Kidney tubule cell (primary cell): ENCODE measurements at places on chromosomes 1 and 21.

DNA sequence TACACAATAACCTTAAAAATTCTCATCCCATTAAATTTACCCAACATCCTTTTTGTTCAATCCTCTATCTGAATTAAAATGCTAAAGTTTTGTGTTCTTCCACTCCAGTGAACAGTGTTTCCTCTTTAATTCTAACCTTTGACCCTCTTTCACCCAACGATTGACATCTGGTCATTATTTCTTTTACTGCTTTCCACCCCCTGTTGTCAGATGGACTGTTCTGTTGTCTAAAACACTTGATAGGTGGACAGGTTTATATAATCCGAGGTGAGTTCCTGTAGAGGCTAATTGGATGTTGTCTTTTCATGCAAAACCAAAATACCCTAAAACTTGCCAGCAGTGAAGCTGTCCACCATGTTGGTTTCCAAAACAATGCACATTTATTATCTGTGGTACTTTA is 73.4 kb upstream of the SERTAD4 start:
- DNase-seq: no peak

GRCh38 chr1:235127203-235127602 is 1.4 kb downstream of the TOMM20 start:
- DNase-seq: no peak

GRCh38 chr1:156295391-156295947 is at the start of gene GLMP:
TSS of gene GLMP (minus strand) at chr1:156295679. CDS start at chr1:156295645, 34 bp downstream.
- peak; percentile 57 for DNase-seq

- DNase-seq: no peak
Observed at GRCh38 chr1:37325010-37325409, 149.4 kb upstream of the ZC3H12A start.

GRCh38 chr1:53260631-53261247 is 22.4 kb upstream of the MAGOH start:
- no peak for DNase-seq

GRCh38 chr21:38985568-38986378 is 180.0 kb downstream of the ETS2 start:
- no peak for DNase-seq

- peak; percentile 47 for DNase-seq
Observed at GRCh38 chr1:55478742-55479141, 263.6 kb upstream of the USP24 start.

DNA sequence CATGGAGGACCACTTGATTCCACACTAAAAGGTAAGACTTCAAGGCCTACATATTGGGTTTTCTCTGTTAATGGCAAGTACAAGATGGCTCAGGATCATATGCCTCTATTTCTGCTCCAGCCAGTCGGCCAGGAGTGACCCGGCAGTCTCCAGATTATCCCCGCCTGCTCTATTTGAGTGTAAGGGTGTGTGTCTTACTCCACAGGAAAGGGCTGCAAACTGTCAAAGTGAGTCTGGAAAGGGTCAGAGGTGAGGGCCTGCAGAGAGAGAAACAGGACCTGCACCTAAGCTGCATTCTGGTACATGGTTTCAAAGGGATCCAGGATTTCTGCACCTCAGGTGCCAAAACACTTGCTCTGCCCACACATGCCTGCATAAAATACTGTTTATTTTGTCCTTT is 9.2 kb downstream of the ZNF692 start:
- DNase-seq: no peak

GRCh38 chr1:58437623-58438022 is 108.9 kb downstream of the OMA1 start:
- no peak for DNase-seq

DNA sequence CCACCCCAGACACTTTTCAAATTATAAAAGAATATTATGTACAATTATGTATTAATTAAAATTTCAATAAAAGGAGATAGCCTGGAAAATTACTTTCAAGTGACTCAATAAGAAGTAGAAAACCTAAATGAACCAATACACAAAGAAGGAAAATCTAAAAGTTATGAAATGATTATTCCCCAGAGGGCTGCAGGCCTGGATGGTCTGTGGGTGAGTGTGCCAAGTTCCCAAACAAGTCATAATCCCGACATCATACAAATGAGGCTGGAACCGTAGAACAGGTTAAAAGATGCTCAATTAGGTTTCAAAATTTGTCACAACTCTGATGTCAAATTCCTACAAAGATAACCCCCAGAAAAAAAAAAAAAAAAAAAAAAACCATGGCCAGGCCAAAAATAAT is 12.7 kb downstream of the SPATC1L start:
- no peak for DNase-seq

GRCh38 chr1:6660415-6661049 is 35.9 kb downstream of the THAP3 start:
- peak; percentile 63 for DNase-seq

- DNase-seq: peak; percentile 28
Observed at GRCh38 chr1:206651958-206652890, 16.9 kb downstream of the DYRK3 start.

DNA sequence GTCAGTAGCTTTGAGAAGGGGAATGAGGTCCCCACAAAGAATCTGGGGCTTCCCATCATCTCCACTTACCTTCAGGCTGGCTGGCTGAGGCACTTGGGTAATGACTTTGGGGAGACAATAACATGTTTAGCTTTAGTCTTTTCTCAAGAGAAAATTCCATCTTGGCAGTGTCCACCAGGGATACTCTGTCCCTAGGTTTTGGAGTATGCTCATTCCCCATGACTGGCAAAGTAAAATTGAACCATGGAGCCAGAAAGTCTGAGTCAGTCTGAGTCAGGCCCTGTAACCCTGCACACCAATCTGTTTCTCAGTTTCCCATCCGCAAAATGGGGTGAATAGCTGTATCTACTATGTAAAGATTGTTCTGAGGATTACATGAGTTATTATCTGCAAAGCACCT is 28.2 kb downstream of the RUNX1 start:
- peak; percentile 67 for DNase-seq

DNA sequence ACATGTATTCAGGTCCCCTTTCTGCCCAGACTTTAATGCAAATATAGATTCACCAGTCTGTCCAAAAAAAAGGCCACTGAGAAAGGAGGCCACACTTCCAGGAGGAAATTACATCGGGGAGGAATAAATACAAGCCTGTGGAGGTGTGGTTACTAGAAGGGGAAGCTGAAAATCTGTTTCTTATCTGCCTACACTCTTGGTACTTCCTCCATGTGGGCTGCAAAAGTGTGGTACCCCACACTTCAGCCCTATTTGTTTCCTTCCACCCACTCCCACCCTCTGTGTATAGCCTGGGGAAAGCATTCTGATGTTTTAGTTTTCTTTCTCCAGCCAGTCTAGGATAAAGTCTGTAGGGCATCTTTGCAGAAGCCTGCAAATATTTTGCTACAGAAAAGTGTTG is 38.4 kb downstream of the UTP25 start:
- no peak for DNase-seq

DNA sequence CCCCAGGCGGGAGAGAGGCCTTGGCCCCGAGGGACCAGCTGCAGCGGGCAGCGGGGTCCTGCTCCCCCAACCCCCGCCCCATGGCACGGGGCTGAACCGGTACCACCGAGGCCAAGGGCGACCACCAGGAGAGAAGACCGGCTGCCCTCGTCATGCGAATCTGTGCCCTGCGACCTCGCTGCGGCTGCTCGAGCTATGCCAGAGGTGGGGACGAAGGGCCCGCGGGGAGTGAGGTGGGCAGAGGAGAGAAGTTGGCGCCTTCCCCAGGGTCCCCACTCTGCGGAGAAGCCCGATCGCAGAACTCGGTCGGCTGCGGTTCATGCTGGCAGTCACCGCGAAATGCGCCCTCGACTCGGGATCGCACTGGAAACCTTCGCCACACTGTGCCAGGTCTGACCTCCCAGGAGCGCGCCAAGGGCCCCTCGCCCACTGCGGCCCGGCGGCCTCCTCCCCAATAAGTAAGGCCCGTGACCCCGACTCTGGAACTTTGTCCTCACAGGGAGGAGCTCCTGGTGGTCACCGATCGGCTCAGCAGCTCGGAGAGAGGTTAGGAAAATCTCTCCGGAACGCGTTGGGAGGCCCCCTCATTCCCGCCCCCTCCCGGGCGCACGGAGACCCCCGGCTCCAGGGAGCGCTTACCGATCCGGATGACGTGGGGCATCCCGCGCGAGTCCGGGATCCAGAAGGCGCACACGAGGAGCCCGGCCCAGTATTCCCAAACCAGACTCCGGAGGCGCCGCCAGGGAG is 787 bp downstream of the GRIK3 start:
- no peak for DNase-seq

GRCh38 chr1:3186526-3186921 is 117.5 kb downstream of the PRDM16 start:
- peak; percentile 70 for DNase-seq

DNA sequence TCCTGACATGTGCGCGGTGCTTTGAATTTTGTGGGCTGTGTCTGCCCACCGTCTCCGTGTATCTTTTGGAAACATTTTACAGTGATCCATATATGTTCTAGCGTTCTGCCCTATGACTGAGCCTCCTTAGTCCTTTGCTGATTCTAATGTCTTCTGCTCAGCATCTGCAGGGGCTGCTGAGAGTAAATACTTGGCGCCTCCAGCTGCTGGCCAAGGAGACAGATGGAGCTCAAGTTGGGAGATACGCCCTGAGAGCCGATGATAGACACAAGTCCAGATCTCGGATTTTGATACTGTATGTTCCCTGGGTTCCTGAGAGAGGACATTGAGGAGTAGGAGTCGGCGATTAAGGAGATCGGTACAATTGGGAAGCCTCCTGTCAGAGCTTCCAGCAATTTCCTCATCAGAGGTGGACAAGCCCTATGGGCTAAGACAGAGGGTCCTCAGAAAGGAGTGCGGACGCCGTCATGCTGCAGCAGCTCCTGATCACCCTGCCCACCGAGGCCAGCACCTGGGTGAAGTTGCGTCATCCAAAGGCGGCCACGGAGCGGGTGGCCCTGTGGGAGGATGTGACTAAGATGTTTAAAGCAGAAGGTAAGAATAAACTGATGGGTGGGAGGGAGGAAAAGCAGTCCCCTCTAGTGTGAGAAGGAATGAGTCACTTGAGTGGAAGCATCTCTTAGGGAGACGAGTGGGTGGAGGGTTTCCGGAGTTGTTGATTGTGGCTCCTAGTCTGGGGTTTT is 390 bp downstream of the ZFP69B start:
- peak; percentile 64 for DNase-seq

DNA sequence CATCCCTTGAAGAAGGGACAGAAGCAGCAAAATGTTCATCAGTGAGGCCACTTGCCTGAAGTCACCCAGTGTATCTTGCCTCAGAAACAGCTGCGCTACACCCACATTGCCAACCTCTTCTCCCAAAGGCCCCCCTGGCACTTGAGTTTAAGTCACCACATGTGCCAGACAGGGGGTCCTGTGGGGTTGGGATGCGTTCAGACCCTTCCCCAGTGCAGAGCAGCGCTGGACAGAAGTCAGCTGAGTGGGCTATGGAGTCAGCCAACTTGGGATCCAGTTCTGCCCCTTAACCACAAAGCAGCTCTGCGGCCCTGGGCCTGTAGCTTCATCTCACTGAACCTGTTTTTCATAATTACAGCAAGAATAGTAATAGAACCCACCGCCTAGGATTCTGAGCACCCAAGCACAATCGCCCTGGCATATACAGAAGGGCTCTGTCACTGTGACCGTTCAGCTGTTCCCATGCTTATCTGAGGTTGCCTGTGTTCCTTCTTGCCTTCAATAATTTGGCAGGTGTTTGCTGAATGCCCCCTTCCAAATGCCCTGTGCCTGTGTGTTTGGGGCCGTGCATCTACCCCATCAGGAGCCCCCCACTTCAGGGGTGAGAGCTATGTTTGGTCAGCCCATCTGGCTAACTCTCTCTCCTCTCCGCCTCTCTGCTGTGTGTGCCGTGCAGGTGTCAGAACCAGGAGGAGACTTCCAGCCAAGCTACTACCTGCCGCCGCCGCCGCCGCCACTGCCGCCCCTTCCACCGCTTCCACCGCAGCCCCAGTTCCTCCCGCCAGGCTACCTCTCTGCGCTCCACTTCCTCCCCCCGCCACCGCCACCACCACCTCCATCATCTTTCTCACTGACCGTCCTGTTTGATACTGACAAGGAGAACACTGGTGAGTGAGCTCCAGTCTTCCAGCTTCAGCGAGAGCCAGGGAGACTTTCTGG is 5.0 kb downstream of the DMRTB1 start:
- no peak for DNase-seq

DNA sequence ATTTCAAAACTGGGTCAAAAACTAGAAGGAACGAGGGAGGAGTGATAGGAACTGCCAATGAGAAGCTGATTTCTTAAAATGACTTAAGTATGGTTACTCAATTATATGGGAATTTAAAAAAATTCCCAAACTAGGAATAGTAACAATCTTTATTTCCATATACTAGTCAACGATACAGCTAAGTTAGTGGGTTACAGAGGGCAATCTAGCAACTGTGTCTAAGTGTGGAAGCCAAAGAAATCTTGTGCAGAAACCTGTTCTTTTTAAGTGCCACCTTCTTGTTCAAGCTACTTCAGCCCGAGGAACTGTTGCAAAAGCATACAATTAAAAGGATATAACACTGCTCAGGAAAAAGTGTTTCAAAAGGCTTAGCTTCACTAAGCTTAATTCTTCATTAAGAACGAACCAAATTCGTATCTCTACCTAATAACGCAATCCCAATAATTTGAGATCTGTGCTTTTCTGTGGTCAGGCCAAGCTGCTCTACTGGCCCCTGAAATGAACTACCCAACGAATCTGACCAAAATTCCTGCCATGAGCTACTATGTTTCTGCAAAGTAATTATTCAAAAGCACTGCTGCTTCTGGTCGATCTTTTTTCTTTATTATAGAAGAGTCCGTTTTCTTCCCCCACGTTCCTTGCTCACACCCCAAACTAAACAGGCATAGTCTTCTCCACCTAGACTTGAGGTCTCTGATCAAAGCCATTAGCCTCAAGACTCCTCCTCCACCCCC is 1.8 kb downstream of the USP24 start:
- no peak for DNase-seq

DNA sequence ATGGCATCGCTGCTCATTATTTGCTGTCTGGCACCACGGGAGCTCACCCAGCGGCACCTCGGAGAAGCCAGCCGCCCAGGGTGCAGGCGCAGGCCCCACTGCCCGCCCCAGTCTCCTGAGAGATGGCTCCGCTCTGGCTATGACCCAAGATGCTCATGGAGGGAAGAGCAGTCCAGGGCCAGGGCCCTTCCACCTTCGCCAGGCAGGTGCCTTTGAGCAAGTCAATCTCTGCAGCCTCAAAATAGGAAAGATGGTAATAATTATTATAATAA is 437.3 kb downstream of the KIF26B start:
- DNase-seq: no peak

DNA sequence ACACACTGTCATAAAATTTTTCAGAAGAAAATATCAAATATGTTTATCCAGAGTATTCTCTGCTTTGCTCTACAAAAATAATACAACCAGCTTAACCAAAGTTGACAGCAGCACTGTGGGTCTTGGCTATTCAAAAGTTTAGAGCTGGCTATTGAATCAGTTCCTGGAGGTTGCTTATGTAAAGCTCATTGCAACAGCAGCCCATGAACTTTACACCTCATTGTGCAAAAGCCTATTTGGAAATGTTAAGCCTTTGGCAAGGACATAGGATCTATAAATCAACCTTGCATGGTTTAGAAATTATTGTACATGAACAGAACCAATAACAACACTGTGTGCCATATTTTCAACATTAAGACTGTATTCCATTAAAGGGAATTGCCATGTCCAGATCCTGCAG is 714.9 kb downstream of the ADGRL2 start:
- no peak for DNase-seq
